ENCODE measurements at places on chromosomes 3 and 15.

GRCh38 chr3:64748244-64748904, 60.6 kb upstream of the ADAMTS9 start:
- DNase-seq: no peak

- no peak for DNase-seq
Observed at GRCh38 chr3:112482675-112483074, 16.6 kb downstream of the BTLA start.

- DNase-seq: no peak
Observed at GRCh38 chr3:163587342-163587741, 1491.0 kb downstream of the SI start.

- DNase-seq: no peak
Observed at GRCh38 chr3:50294492-50295403, 2.5 kb upstream of the IFRD2 start.

DNA sequence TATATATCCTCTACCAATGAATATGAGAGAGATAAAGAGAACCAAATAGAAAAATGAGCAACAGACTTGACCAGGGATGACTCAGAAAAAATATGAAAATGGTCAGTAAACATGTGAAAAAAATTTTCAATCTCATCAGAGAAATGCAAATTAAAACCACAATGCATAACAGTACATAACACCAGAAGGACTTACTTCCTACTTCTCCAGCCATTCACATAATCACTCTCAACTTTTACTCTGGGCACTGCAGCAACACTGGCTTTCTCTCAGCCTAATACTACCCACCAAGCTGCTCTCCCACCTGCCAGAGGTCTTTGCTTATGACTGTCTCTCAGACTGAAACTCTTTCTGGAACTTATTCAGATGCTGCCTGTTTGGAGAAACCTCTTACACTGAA, 49.4 kb downstream of the DPH6 start:
- DNase-seq: no peak

DNA sequence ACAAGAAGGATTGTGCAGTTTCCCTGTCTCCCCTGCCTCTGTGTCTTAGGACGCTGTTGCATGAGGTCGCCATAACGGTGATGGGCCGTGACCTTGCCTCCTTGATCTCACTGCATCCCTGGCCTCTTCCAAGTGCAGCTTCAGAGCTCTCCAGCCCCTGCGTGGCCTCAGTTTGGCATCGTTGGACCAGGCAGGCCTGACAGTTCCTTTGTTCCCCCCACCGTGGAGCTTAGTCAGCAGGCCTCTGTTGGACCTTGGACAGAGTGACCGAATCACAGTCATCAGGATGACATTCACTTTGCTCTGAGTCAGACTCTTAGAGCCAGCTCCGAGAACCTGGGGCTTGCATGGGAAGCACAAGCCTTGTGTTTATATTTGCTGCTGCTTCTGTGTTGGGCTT, 139.4 kb downstream of the OPA1 start:
- DNase-seq: no peak

- no peak for DNase-seq
Observed at GRCh38 chr3:146093896-146094295, 67.1 kb downstream of the PLOD2 start.

DNA sequence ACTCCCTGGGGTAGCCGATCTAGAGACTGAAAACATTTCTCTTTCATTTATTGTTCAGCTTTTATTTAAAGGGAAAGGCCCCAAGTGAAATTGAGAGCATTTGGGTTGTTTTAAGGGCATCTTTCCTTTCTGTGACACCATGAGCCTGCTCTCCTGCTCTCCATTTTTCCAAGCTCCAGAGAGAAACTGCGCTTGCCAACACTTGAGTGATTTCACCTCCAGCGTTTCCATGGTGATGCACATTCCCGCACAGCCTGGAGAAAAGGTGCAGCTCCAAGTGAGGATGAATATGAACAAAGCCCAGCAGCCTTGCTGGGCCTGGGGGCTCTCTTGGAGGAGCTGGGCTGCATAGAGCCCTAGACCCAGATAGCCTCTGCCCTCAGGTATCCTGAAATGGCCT, 159.2 kb upstream of the PPP2R3A start:
- no peak for DNase-seq

- DNase-seq: no peak
Observed at GRCh38 chr15:60568914-60569391, 90.0 kb upstream of the ICE2 start.

GRCh38 chr15:51111061-51111460, 16.4 kb upstream of the TNFAIP8L3 start:
- no peak for DNase-seq

DNA sequence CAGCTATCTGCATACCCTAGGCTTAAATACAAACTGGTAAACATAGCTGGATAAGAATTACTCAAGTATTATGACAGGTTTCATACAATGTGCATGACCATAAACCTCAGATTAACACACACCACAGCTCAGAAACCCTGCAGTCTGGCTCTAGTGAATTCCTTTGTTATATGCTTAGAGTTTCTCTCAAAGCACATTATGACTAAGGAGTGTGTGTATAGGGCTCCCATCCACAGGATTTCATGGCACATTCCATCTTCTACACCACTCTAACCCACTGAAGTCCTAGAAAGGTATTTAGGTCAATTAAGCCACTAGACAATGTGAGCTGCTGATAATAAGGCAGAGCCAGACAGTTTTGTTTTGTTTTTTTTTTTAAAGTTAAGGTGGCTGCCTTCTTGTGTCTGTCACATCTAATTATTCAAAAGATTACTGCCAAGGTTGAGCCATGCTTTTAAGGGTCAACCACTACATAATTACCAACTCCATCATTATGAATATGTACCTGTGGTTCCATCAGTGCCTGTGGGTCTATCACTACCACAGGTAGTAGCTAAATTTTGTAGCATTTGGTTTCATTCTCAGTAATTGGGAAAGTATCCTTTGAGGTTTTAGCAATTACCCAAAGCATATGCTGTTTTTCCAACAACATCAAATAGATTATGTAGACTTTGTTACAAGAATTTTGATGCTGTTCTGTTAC, 107.0 kb downstream of the ALCAM start:
- DNase-seq: peak; percentile 6
